ENCODE measurements at places on chromosomes 4 and X. TPM values are rescaled to one million over a fixed set of nuclear protein-coding genes. Genes with fewer than 3 reads are reported as not detected.

TMA16 gene
- 7.1 TPM for total RNA-seq

TASL gene
- 0.30 TPM for total RNA-seq

AMTN gene
- total RNA-seq = not detected

FREM3 gene
- total RNA-seq = not detected

CPLX1 gene
- total RNA-seq = 4.8 TPM

ASB5 gene
- total RNA-seq = 4.3 TPM

EFHC2 gene
- 11.7 TPM for total RNA-seq

SAP30 gene
- 16.5 TPM for total RNA-seq

GAGE13 gene
- total RNA-seq = not detected

XAGE2 gene
- not detected for total RNA-seq

CENPU gene
- 1.8 TPM for total RNA-seq

TCEAL4 gene
- 60.4 TPM for total RNA-seq

TLR6 gene
- 0.71 TPM for total RNA-seq

DRP2 gene
- total RNA-seq = 0.14 TPM

MAGEA9B gene
- total RNA-seq = not detected

CPZ gene
- total RNA-seq = 0.27 TPM

NAT8L gene
- 0.52 TPM for total RNA-seq

YY2 gene
- 0.30 TPM for total RNA-seq
